ENCODE measurements at places on chromosomes 1 and 21.

- peaks cover 9% of the 10 kb centered on the region for H3K27me3 ChIP-seq
- H3K4me3 ChIP-seq: no peak overlapping the region
- no peak for DNase-seq
- no peak overlapping the region for H3K27ac ChIP-seq
These were observed 120.3 kb downstream of the PROX1 start for GRCh38 chr1:214108097-214108446.

DNA sequence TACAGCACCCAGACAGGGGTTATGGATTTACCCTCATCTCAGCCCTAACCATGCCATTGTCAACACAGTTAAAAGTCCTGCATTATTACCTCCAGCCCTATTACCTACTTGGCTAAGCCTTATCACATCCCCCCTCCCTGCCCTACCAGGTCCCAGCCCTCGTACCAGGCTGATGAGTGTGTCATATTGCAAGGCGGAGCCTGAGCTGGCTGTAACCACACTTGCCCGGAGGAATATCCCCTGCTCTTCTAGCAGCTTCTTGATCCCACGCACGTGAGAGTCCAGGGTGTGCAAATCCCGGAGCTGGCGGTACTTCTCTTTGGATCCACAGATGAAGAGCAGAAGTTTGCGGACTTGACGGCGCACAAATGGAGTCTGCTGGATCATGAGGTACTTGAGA lies 87.4 kb downstream of the UBR4 start:
- H3K27me3 ChIP-seq: no peaks in the 10 kb centered on the region
- peaks cover 96% of the 10 kb centered on the region for H3K36me3 ChIP-seq
- no peak overlapping the region for H3K4me3 ChIP-seq

- H3K27me3 ChIP-seq: no peaks in the 10 kb centered on the region
- no peak overlapping the region for H3K4me3 ChIP-seq
- H3K4me1 ChIP-seq: no peaks in the 10 kb centered on the region
- DNase-seq: no peak
- peaks cover 13% of the 10 kb centered on the region for H3K36me3 ChIP-seq
These were observed 20.4 kb downstream of the SCP2 start for GRCh38 chr1:52947490-52947889.

GRCh38 chr1:13697738-13698137 lies 2.2 kb upstream of the PRDM2 start:
- DNase-seq: no peak
- H3K4me1 ChIP-seq: peaks cover 20% of the 10 kb centered on the region
- H3K36me3 ChIP-seq: no peaks in the 10 kb centered on the region
- no peaks in the 10 kb centered on the region for H3K27me3 ChIP-seq
- H3K27ac ChIP-seq: no peak overlapping the region

DNA sequence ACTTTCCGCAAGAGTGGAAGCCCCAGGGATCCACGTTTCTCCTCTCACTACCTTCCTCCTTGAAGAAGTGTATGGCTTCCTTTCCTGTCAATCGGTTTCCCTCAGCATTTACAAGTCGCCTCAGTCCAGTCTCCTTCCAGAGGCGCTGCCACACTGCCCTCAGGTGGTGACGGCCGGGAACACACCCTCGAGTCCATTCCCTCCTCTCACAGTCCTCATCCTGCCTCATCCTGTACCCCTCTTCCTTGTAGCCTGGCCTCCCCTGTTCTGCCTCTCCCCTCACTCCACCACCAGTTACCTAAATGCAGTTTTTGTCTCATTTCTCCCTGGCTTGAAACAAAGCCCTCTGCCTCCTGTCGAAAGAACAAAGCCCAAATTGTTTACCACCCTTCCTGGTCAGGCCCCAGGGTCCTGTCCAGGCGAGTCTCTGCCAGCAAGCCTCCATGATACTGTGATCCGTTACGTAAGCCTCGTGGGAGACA lies 23.2 kb upstream of the LSM10 start:
- peak overlapping the region; percentile 32 for H3K27ac ChIP-seq
- H3K27me3 ChIP-seq: no peaks in the 10 kb centered on the region
- H3K4me3 ChIP-seq: peak overlapping the region; percentile 16

GRCh38 chr1:204495078-204495753 lies 611 bp upstream of the PIK3C2B start:
- H3K4me1 ChIP-seq: peaks cover 52% of the 10 kb centered on the region
- H3K36me3 ChIP-seq: peaks cover under 1% of the 10 kb centered on the region
- H3K27ac ChIP-seq: peak overlapping the region; percentile 95
- no peak for DNase-seq
- H3K4me3 ChIP-seq: peak overlapping the region; percentile 70

GRCh38 chr1:110337704-110338308 lies 1.4 kb upstream of the RBM15 start:
- peaks cover 33% of the 10 kb centered on the region for H3K4me1 ChIP-seq
- H3K4me3 ChIP-seq: peak overlapping the region; percentile 93
- no peaks in the 10 kb centered on the region for H3K27me3 ChIP-seq
- H3K27ac ChIP-seq: peak overlapping the region; percentile 100

GRCh38 chr21:42750737-42751530 lies 97.5 kb downstream of the PDE9A start:
- DNase-seq: no peak
- H3K27me3 ChIP-seq: no peaks in the 10 kb centered on the region
- H3K4me3 ChIP-seq: no peak overlapping the region
- peaks cover 4% of the 10 kb centered on the region for H3K36me3 ChIP-seq

DNA sequence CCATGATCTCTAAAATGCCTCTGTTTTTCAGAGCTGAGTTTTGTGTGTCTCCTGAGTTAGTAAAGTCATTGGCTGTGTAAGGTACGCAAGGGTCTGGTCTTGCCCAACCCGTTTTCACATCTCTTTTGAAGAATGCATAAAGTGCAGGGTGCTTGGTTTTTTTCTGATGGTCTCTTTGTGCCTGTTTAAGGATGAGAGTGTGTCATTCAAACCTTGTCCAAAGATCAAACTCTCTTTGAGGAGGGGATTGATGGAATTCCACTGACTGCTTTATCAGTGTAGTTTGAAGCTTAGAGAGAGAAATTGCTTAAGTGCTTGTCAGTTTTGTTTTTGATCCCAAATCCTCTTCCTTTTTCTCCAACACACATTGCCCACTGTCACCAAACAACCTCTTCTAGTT lies 20.0 kb upstream of the C8B start:
- DNase-seq: no peak
- no peaks in the 10 kb centered on the region for H3K36me3 ChIP-seq
- no peaks in the 10 kb centered on the region for H3K4me1 ChIP-seq
- no peak overlapping the region for H3K27ac ChIP-seq
- H3K27me3 ChIP-seq: no peaks in the 10 kb centered on the region

DNA sequence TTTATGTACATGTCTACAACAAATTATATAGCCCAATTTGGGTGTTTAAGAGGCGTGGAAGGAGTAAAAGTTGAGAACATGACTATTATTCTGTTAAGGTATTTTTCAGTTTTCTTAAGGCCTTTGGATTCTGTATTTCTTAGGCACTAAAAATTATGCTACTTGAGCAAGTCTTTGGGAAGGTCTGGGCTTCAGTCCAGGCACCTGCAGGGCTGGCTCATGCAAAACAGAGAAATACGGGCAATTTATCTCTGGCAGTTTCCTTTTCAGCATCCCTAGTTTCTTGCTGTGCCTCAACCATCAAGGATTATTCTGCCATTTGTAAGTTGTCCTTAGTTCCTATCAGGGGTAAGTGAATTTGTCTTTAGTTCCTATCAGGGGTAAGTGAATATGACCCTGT lies 358.8 kb upstream of the B3GALT2 start:
- peaks cover 21% of the 10 kb centered on the region for H3K4me1 ChIP-seq
- H3K27me3 ChIP-seq: no peaks in the 10 kb centered on the region
- no peak overlapping the region for H3K27ac ChIP-seq
- H3K4me3 ChIP-seq: no peak overlapping the region

GRCh38 chr1:232571523-232571922 lies 58.4 kb downstream of the SIPA1L2 start:
- H3K4me3 ChIP-seq: no peak overlapping the region
- no peaks in the 10 kb centered on the region for H3K36me3 ChIP-seq
- H3K4me1 ChIP-seq: peaks cover 10% of the 10 kb centered on the region
- H3K27me3 ChIP-seq: no peaks in the 10 kb centered on the region
